ENCODE measurements at places on chromosomes 4 and X. TPM values are rescaled to one million over a fixed set of nuclear protein-coding genes. Genes with fewer than 3 reads are reported as not detected.

DNA sequence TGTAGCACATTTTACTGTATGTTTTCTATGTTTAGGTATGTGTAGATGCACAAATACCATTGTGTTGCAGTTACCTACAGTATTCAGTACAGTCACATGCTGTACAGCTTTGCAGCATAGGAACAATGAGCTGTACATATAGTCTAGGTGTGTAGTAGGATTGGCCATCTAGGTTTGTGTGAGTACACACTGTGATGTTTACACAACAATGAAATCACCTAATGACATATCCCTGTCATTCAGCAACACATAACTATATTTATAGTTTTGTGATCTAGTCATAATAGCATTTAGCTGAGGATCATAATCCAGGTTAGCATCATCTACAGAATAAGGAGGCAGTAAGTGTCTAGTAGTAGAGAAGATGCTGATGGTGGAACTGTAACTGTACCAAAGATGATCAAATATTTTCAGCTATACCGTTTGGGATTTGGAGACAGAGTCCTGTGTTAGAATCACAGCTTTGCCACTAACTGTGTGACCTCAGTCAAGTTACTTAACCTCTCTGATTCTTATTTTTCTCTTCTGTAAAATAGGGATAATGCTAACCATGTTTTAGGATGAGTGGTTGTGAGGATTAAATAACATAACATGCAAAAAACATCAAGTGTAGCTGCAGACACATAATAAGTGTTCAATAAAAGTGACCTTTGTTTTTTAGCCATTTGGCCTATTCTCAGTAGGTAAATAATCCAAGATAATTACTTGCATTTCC is 73.3 kb downstream of the LIMCH1 start:
- DNase-seq = no peak

- no peak for DNase-seq
Observed at GRCh38 chr4:1512738-1513660, 106.8 kb upstream of the NKX1-1 start.

- DNase-seq = no peak
Observed at GRCh38 chr4:74919783-74920182, 13.1 kb upstream of the PARM1 start.

DNA sequence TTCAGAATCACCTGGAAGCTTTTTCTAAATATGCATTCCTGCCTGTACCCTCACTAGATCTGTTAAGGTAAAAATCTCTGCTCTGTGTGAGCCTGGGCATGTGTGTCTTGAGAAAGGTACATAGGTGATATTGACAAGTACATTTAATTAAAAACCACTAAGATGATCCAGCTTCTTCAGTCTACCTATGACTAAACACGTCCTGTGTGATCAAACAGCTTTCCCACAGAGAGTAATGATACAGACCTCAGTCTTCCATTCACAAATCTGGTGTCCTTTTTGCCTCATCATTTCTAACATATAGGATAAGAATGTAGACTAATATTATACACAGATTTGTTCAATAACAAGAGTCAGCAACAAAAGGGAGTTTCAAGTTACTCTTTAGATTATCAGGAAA is 42.6 kb downstream of the GALNT7 start:
- DNase-seq = no peak

MAOA gene
- total RNA-seq = 244 TPM

GLA gene
- 13.5 TPM for total RNA-seq
